ENCODE measurements at places on chromosomes 3 and 15. TPM values are rescaled to one million over a fixed set of nuclear protein-coding genes. Genes with fewer than 3 reads are reported as not detected.

DNA sequence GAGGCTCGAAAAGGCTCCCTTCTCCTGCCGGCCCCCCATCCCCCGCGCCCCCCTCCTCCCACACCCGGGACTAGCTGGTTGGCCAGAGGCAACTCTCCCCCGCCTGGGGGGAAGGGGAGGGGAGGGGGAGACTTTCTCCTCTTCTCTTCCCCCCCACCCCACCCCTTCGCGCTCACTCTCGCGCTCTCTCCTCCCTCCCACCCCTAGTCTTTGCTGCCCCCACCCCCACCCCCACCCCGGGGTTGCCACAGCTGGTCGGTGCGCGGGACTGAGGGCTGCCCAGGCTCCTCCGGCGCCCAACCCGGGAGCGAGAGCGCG is 710 bp downstream of the MECOM start:
- no peak for DNase-seq

Gene PLIN1
- total RNA-seq: 1.4 TPM

GRCh38 chr3:31077021-31077601 is 182.7 kb upstream of the GADL1 start:
- DNase-seq: no peak

DNA sequence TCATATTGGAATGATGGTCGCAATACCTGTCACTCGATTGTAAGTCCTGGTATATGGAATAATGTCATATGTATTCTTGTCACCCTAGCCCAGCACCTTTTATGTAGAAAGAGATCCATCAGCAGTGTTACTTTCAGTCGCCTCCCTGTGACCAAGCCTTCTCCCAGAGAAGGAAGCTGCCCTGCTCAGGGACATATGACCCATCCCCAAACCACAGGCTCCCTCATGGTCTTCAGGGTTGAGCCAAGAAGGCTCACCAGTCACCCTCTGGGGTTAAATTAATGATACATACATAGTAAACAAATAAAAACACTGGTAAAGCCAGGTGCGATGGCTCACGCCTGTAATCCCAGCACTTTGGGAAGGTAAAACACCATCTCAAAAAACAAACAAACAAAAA is 4.6 kb upstream of the MFGE8 start:
- DNase-seq: no peak

Gene KLHL6
- total RNA-seq: 2.0 TPM

Gene MCF2L2
- total RNA-seq: 5.0 TPM

Gene PLA2G4D
- total RNA-seq: not detected

Gene GASK1A
- 8.1 TPM for total RNA-seq

DNA sequence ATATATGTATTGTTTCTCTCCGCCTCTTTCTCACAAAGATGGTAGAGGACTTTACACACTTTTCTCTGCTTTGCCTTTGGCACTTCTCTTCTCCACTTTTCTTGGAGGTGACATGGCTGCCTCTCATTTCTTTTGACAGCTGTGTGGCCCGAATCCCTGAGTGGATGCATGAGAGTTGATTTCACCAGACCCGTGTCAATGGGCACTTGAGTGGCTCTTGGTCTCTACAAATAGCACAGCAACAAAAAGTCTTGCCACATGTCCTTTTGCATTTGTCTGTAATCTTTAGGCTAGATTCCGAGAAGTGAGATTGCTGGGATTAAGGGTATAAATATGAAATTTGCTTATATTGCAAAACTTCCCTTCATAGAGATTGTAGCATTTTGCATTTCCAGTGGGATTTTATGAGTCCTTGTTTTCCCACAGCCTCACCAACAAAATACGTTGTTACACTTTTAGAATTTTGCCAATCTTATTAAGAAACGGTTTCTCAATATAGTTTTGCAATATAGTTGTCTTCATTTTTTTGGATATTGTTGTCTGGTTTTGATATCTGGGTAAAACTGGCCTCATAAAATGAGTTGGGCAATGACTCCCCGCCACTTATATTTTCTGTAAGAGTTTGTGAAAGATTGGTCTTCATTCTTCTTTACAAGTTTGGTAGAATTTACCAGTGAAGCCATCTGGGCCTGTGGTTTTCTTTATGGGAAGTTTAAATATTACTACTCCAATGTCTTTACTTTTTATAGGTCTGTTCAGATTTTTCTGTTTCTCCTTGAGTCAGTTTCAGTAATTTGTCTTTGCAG is 5.2 kb upstream of the TRPM1 start:
- no peak for DNase-seq

GRCh38 chr3:4447295-4447999 is 19.6 kb downstream of the SUMF1 start:
- DNase-seq: no peak

DNA sequence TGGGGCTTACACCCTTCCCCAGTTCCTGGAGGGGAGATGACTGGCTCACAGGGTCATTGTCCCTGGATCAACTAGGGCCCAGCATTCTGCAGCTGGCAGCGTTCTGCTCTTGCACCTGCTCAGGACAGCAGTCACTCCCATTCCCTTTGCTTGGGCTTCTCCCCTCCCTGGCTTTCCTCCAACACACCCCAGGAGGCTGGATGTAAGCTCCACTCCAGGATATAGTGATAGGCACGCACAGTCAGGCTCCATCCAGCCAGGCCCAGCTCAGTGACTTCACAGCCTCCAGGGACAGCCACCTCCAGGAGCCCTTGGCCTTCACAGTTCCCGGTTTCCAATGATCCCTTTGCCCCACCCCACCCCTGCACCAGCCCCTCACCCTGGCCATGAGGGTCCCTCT is 1.9 kb downstream of the SPTBN5 start:
- DNase-seq: no peak

Gene NMNAT3
- 10.0 TPM for total RNA-seq

Gene GOLGA8J
- total RNA-seq: 0.54 TPM

Gene SETMAR
- 27.3 TPM for total RNA-seq

GRCh38 chr15:51193526-51193925 is 98.8 kb upstream of the TNFAIP8L3 start:
- DNase-seq: no peak

DNA sequence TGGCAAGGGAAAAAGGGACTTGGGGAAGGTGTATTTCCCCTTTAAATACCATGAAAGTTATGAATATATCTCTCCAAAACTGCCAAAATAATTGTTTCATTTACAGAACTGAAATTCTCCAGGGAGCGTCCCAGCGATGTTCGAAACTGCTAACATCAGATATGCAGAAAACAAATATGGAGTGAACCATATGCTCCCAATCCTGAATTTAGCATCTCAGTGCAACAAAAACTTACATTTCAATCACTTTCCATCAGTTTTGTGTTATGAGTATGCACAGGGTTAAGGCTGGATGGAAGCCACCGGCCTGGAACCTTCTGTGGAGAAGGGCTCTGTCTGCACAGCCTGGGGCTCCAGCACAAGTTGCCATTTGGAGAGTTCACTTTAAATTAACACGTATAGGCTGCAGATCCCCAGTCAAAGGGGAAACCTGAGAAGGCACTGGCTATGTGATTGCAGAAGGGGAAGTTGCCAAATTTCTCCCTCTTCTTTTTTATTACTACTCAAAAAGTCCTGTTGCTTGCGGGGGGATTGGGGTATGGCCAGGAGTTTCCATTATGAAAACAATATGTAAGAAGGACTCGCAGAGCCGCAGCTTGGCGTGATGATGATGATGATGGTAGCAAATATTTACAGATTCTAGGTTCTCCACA is 56.9 kb upstream of the FOXP1 start:
- no peak for DNase-seq

DNA sequence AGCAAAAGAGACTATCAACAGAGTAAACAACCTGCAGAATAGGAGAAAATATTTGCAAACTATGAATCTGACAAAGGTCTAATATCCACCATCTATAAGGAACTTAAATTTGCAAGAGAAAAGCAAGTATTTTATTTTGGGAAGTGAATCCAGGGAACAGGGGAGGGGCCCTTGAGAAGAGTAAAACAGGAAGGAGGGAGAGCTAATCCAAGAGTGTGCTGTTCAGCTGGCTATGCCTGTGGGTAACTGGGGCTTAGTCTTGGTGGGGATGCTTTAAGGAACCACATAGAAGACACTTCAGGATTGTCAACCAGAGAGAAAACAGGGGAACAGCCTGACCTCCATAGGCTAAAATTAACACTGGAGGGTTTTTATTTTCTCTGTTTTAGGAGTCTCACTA is 3.9 kb upstream of the HHLA2 start:
- no peak for DNase-seq

- DNase-seq: no peak
Observed at GRCh38 chr3:178062126-178062525, 474.1 kb upstream of the KCNMB2 start.

Gene AADACL2
- not detected for total RNA-seq

DNA sequence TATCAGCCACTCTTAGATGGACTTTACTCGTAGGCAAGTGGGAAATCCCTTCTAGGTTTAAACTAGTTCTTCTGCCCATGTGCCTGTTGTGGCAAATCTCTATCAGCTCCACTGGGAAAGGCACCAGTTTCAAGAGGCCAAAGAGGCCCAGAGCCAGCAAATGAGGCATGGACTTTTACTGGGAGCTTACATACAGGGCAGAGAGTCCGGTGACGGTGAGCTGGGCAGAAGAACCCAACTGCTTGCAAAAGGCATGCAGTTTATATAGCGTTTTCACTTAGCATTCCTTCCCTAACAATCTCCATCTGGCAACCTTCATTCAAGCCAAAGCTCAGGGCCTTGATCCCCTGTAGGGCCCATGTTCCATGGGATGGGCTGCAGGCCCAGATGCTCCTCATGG is 93.0 kb upstream of the C3orf80 start:
- DNase-seq: no peak

Gene GOLGB1
- total RNA-seq: 44.8 TPM

Gene FHIT
- 6.1 TPM for total RNA-seq

Measured in sigmoid colon (tissue), 7 donors.